HAP-1 (cell line): ENCODE measurements at places on chromosomes 1 and 21.

GRCh38 chr1:231310391-231310934 is 27.2 kb downstream of the EXOC8 start:
- DNase-seq: no peak

DNA sequence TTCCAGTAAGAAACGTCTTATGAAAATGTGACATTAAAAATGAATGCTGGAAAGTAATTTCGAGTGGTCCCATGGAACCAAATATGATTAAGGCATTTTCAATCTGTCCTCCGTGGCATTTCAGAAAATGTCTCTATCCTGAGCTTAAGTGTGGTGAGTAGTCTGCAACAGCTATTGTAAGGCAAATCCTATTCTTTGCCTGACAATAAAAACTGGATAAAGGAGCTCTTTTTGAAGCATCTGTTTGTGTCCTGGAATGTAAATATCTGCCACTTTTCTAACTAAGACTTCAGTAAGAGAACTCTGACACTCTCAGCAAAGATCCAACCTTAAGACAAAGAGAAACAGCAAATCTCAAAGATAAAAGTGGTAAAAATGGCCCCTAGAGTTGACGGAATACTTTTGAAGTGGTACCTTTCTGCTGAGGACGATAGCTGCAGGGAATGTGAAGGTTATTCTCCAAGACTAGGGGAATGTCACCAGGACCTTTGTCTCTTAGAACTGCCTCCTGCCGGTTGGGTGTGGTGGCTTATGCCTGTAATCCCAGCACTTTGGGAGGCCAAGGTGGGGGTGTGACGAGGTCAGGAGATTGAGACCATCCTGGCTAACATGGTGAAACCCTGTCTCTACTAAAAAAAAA is 486.7 kb upstream of the ZP4 start:
- peak; percentile 88 for DNase-seq

DNA sequence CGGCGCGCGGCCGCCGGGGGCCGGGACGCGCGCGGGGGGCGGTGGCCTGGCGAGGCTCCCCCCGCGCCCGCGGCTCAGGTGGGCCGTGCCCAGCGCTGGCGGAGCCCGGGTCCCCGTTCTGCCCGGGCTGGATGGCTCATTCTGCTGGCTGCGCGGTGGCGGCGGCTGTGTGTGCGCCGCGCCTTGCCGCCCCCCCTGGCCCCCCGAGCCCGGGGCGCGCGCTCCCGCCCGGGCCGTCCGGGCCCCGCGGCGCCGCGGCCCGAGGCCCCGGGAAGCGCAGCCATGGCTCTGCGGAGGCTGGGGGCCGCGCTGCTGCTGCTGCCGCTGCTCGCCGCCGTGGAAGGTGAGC is at the start of gene EPHB2:
Gene EPHB2, plus strand, starts transcription at position 139 of the 349 bp plus-strand sequence. Its CDS starts 144 bp downstream, at position 283.
- DNase-seq: peak; percentile 36

DNA sequence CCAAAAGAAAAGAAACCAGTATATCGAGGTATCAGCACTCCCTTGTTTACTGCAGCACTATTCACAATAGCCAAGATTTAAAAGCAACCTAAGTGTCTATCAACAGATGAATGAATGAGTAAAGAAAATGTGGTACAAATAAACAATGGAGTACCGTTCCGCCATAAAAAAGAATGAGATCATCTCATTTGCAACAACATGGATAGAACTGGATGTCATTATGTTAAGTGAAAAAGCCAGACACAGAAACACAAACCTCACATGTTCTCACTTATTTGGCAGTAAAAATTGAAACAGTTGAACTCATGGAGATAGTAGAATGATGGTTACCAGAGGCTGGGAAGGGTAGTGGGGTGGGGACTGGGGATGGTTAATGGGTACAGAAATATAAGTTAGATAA is 4.3 kb upstream of the GNG5 start:
- no peak for DNase-seq

DNA sequence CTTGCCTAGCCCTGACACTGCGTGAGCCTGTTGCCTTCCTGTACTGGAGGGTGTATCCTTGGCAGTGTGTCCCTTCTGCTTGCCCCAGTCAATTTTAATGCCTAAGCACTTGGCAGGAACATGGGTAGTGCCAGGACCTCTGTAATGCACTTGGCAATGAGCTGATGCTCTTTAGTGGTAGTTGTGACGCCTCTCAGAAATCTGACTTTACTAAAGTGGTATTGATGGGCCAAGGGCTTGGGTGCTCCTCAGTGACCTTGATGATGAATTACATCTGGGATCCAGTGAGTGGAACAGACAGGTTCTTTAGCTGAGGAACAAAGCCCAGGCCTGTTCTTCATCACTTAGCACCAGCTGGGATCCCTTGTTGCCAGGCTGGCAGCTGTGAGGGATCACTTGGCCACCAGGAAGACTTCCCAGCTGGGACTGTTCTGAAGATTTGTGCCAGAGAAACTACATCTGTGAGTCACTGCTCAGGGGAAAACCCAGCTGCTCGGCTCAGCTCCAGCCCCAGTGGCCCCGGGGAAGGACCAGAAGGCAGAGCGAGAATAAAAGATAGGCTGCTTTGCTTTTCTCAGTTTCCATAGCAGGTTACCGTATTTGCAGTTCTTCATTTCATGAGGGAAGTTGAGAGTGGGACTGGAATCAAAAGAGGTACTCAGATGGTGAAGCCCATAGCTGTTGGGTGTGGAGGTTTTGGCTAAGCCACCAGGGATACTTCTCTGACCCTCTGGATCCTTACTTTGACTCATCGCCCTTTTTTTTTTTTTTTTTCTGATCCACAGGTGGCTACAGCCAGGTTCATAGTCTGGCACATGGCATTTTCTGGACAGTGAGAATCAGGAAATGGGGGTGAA is 28.5 kb upstream of the KCNA2 start:
- no peak for DNase-seq

GRCh38 chr1:43981135-43981491 is 2.1 kb downstream of the B4GALT2 start:
- no peak for DNase-seq

- DNase-seq: no peak
Observed at GRCh38 chr1:206829875-206830274, 35.5 kb upstream of the IL20 start.

GRCh38 chr1:42956739-42957138 is 1.9 kb downstream of the SLC2A1 start:
- DNase-seq: no peak

GRCh38 chr1:167905182-167905581 is 8.8 kb downstream of the ADCY10 start:
- peak; percentile 51 for DNase-seq

- DNase-seq: no peak
Observed at GRCh38 chr1:162927421-162927820, 66.4 kb upstream of the CCDC190 start.

GRCh38 chr1:112689842-112690237 is 15.4 kb downstream of the MOV10 start:
- DNase-seq: no peak

DNA sequence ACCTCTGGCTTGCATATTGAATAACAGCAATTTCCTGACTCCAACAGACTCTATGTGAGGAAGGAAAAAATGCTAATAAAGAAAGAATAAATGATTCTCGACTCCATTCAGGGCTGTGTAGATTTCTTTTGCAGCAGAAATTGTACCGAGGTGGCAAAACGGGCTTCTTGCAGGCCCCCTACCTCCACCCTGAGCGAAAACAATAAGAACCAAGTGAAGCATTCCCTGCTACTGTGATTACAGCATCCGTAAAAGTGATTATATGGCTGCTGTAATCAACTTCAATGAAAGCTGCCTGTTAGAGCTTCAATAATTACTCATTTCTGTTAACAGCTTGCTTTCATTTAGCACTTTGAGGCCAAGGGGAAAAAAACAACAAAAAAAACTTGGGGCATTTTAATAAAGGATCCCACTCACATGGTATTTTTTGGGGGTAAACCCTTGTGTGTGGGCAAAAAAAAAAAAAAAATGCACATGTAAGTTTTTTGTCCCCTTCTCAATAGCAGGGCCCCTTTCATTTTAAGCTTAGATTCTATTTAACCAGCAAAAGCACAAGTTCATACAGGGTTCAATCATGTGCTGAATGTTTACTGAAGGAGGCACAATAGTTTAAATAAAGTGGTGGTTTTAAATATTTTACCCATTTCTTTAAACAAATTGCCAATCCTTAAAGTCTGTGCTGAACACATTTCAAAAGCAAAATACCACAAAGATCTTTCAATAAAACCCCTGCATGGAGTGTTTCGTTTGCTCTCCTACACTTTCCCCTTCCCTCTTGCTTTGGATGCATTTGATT is 271.6 kb downstream of the LMO4 start:
- no peak for DNase-seq

DNA sequence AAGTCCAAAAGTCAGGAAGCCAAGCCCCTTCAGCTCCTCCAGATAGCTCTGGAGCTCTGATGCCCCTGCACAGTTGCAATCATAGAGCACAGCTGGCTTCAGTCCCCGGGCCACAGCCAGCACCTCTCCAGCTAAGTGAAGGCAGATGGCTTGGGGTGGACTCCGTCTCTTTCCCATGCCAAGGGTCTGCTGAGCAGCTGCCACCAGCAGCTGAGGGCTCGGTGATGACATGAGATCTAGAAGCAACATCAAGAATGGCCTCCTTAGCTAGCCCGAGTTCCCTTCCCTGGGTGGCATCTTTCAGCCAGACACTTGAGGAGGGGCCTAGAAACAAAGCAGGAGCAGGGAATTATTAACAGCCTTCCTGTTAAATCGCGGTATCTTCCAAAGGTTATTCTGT is 973 bp downstream of the C1orf74 start:
- DNase-seq: no peak

DNA sequence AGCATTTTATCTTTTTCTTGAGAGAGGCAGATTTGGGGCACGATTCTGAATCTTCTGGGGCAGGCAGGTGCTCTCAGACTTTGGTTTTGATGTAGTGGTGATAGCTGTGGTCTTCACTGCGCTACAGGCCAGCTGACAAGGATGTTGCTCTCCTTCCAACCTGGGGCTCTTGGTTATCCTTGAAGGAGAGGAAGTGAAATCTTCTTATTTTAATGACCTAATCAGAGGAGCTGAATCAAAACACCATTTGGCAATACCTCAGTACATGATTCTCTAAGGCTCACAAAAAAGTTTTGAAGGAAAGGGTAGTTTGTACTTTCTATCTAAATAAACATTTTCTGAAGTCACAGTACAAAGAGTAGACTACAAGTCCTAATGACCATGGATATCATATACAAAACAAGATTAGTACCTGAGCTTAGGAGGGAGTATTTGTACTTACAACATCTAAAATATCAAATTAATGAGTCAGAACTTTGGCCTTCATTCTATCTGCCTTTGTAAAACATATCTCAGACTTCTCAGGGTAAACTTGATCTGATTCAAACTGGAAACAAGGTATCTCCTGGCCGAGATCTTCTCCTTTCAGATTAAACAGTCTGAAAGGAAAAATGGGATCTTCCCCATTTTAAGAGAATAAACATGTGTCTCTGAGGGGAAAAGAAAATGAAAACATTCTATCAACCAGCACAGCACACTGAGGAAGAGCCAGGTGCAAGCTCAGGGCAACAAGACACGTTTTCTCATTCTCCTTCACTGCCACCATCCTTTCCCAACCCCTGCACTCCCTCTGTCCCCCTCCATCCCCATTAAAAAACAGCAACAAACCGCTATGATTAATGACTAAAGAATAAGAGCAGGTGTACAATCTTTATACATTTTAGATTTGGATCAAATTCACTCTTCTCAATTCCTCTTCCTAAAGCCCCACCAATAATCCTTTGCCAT is 69.2 kb downstream of the SH3GLB1 start:
- no peak for DNase-seq

DNA sequence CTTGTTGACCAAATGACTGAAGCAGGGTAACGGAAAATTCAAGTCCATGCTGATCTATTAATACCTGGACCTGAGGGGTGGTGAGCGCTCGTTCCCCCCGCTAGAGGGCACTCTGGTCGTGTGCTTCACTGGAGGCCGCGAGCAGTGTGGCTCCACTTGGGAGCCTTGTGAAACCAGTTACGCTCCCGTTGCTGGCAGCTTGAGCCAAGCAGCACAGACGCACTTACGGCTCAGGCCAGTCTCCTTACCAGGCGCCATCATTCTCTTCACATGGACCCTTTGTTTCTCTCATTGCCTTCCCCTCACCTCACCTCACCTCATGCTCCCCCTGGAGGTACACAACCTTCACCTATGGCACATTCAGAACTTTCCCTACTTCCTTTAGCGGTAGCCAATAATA is 49.7 kb upstream of the TSPAN2 start:
- DNase-seq: peak; percentile 82

DNA sequence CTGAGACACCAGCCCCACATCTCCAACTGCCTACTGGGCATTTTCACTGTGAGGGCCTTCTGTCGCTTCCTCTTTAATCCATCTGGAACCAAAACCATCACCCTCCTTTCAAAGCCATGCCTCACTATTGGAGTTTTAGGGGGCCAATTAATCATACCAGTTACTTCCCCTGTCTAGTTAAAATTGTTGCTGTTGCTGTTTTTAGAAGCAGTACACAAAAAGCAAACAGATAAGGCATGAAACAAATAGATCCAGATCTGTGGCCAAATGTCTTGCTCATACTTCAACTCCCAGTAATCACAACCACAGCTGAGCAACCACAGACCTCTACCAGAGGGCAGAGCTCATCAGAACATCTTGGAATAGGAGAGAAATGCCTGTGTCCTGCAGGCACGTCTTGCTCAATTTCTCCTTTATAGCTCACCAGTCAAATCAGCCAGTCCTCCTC is 133.8 kb upstream of the C1orf105 start:
- no peak for DNase-seq

- no peak for DNase-seq
Observed at GRCh38 chr1:42888013-42888633, 41.7 kb downstream of the ZNF691 start.

DNA sequence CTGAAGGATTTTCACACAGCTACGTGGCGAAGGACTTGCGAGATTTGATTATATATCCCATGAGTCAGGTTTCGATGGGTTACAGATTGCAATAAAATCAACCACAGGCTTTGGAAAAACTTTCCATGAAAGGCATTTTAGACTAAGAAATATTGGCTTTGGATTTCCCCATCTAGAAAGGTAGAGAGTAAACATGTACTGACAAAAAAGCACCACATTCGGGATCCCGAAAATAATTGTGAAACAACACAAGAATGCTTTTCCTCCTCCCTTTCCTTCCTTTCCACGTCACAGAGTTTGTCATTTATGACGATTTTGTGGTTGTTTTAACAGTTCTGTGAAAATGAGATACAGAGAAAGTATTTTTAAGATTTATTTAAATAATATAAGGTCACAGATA is 38.5 kb downstream of the TGFB2 start:
- DNase-seq: no peak

- DNase-seq: no peak
Observed at GRCh38 chr21:34771512-34772028, 102.8 kb downstream of the CLIC6 start.

DNA sequence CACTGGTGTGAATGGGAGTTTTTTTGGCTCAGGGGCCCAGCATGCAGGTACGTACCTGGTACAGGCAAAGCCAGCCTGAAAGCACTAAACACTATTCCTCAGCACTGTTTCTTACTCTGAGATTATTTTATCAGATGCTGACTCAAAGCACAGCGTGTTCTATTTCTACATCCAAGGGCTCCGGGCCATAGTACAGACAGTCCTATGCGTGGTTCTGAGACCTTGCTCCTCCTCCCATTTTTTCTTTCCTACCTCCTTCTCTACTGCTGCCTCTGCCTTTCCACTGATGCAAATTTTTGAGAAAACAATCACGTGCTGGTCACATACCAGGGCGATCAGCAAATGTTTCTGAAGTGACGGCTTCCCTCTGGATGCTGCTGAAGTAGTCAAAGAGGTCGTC is 36.3 kb downstream of the PDPN start:
- DNase-seq: no peak

- no peak for DNase-seq
Observed at GRCh38 chr1:218705391-218705790, 360.3 kb downstream of the TGFB2 start.
